Right lobe of liver (tissue), 6 donors: ENCODE measurements at places on chromosomes 4 and X. TPM values are rescaled to one million over a fixed set of nuclear protein-coding genes. Genes with fewer than 3 reads are reported as not detected.

The ALB gene
- 80,887 TPM for total RNA-seq

The C1GALT1C1 gene
- total RNA-seq: 12.2 TPM

The ETDA gene
- not detected for total RNA-seq

The ADGRG4 gene
- total RNA-seq: 0.09 TPM

The ANOS1 gene
- total RNA-seq: 0.81 TPM

DNA sequence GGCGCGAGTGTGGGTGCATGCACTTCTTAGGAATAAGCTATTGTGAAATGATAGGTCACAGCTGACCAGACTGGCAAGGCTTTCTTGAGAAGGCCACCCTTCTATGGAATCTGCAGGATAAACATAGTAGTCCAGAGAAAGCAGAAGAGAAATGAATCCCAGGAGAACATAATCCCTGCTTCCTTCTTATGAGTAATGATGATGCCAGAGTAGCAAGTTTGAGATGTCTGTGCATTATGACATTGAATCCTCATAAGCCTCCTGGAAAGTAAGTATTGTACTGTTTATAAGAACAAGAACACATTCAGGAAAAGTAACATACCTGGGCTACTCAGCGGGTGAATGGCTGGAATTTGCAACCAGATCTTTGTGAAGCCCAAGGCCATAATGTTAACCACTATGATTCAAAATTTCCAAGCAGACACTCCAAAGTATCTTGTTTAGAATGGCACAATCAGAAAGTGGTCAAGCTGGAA, 272.1 kb upstream of the HS3ST1 start:
- H3K4me3 ChIP-seq: no peak overlapping the region
- H3K27me3 ChIP-seq: no peaks in the 10 kb centered on the region
- DNase-seq: no peak
- H3K27ac ChIP-seq: no peak overlapping the region
- no peaks in the 10 kb centered on the region for H3K4me1 ChIP-seq
